Dermis blood vessel endothelial cell (primary cell): ENCODE measurements at places on chromosomes 16 and 17. TPM values are rescaled to one million over a fixed set of nuclear protein-coding genes. Genes with fewer than 3 reads are reported as not detected.

Gene CYLD
- total RNA-seq: 37.5 and 59.1 TPM in 2 replicates

Gene EVI2B
- total RNA-seq: under 0.01 and 0.19 TPM in 2 replicates

Gene PRR15L
- not detected in 2 replicates for total RNA-seq

Gene ATP1B2
- total RNA-seq: not detected in 2 replicates

Gene TBC1D3H
- total RNA-seq: not detected in 2 replicates

Gene ARL17B
- 12.7 and 13.1 TPM in 2 replicates for total RNA-seq

Gene GAST
- not detected in 2 replicates for total RNA-seq

Gene SPAG5
- 10.6 and 47.7 TPM in 2 replicates for total RNA-seq

Gene GPR142
- 0.09 and 0.68 TPM in 2 replicates for total RNA-seq

Gene C17orf50
- not detected in 2 replicates for total RNA-seq

Gene ATF7IP2
- 9.2 and 17.9 TPM in 2 replicates for total RNA-seq

Gene TBC1D3I
- 0.05 and 0.17 TPM in 2 replicates for total RNA-seq

Gene NOB1
- 19.4 and 22.7 TPM in 2 replicates for total RNA-seq

Gene CLEC10A
- total RNA-seq: 0.60 and 1.5 TPM in 2 replicates

Gene AP2B1
- 110 and 203 TPM in 2 replicates for total RNA-seq

Gene APOBR
- total RNA-seq: under 0.01 and 0.05 TPM in 2 replicates

Gene PRR29
- 0.42 and 0.85 TPM in 2 replicates for total RNA-seq

Gene TP53TG3D
- 0.28 TPM in 1 of 2 replicates, not detected in the other for total RNA-seq

Gene NPIPA7
- not detected in 2 replicates for total RNA-seq

Gene SCARF1
- 172 and 200 TPM in 2 replicates for total RNA-seq

Gene HOXB1
- not detected in 2 replicates for total RNA-seq

Gene TSPAN10
- 0.68 and 1.3 TPM in 2 replicates for total RNA-seq

Gene BCAR1
- 141 and 300 TPM in 2 replicates for total RNA-seq

Gene CLDN6
- total RNA-seq: not detected in 2 replicates

Gene CDT1
- 5.8 and 22.2 TPM in 2 replicates for total RNA-seq

Gene MGAT5B
- total RNA-seq: 0.34 and 0.37 TPM in 2 replicates

Gene NLK
- total RNA-seq: 31.1 and 49.4 TPM in 2 replicates

Gene LONP2
- 34.9 and 47.6 TPM in 2 replicates for total RNA-seq

Gene ANKS3
- 14.8 and 29.3 TPM in 2 replicates for total RNA-seq

Gene WWP2
- total RNA-seq: 25.4 and 39.0 TPM in 2 replicates

Gene ARHGDIA
- 195 and 495 TPM in 2 replicates for total RNA-seq

Gene TLCD1
- total RNA-seq: 0.85 and 0.93 TPM in 2 replicates

Gene TMEM88
- total RNA-seq: 50.9 and 111 TPM in 2 replicates

Gene TEX19
- 0.05 TPM in 1 of 2 replicates, not detected in the other for total RNA-seq

Gene FBXO39
- 3.7 and 4.3 TPM in 2 replicates for total RNA-seq

Gene CASKIN1
- 0.05 and 0.17 TPM in 2 replicates for total RNA-seq

Gene MEOX1
- 0.05 and 1.4 TPM in 2 replicates for total RNA-seq

Gene SLC35G6
- total RNA-seq: not detected in 2 replicates

Gene EPN3
- under 0.01 TPM in 1 of 2 replicates, not detected in the other for total RNA-seq

Gene CES3
- total RNA-seq: not detected in 2 replicates

Gene NAGS
- 6.8 and 10.0 TPM in 2 replicates for total RNA-seq

Gene TP53TG3B
- not detected in 2 replicates for total RNA-seq

Gene ZG16
- not detected in 2 replicates for total RNA-seq

Gene ASPA
- total RNA-seq: not detected in 2 replicates

Gene UBE2I
- total RNA-seq: 58.7 and 77.9 TPM in 2 replicates

Gene VPS4A
- 35.4 and 38.3 TPM in 2 replicates for total RNA-seq
